Kasumi-1 (cell line): ENCODE measurements at places on chromosomes 4 and X.

GRCh38 chr4:95728145-95728544 lies 111.7 kb upstream of the PDHA2 start:
- DNase-seq = no peak

GRCh38 chrX:82816001-82816400 lies 692.1 kb upstream of the POU3F4 start:
- no peak for DNase-seq

GRCh38 chr4:125123570-125124109 lies 191.1 kb upstream of the FAT4 start:
- no peak for DNase-seq

DNA sequence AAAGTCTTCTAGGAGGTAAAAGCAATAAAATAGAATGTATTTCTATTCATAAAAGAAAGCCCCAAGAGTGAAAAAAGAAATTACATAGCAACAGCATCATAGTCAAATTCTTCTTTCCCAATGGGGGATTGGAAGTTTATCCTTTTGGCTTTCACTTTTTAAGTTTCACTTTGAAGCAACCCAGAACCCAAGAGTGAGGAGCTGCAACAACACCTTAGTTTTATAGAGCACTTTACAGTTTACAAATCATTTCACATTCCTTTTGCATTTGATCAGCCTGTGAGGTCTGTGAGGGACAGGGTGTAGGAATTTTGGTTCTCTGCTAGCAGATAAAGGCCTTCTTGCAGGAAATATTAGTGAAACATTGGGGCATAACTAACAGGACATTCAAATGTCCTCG lies 112.0 kb upstream of the NDP start:
- no peak for DNase-seq

DNA sequence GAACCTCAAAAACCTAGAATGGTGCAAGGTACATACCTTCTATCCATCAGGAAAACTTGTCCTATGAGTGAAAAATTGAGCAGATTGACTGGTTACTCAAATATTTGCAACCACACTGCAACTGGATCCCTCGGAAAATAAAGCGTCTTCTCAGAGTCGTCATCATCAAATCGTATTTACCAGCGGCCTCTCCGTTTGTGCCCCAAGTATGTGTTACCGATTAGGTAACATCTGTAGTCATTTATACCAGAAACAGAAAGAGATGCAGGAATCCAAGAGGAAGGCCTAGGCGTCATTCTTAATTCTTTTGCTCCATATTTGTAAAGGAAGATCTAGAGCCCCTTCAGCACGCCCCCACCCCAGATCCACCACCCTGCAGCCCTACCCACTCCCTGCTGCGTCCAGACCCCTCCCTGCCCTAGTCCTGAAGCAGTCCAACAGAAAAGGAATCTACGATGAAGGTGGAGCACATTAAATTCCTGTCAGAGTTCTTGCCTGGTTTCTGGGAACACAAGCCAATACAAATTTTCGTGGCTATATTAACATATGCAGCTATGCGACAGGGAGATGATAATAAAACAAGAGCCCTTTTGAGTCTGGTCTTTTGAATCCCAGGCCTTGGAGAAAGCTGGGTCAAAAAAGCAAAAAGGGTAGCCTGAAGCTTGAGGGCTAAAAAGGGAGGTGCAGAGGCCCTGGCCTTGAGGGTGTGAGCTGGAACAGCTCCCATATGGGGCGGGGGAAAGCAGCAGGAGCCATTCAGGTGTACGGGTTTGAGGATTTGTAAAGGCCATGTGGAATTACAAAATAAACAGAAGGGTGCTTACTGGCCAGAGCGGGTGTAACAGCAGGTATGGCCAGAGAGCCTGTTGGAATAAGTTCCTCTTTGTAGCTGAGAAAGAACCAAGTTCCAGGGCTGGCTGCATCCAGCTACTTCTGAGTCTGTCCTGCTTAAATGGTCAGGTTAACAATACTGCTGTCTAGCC lies 77.0 kb downstream of the ZNF827 start:
- DNase-seq = no peak

GRCh38 chr4:77931452-77932135 lies 69.0 kb downstream of the MRPL1 start:
- no peak for DNase-seq

- no peak for DNase-seq
Measured at GRCh38 chrX:102154218-102154860, 1.4 kb downstream of the BEX5 start.

- no peak for DNase-seq
Measured at GRCh38 chr4:169236873-169237626, 33.7 kb downstream of the SH3RF1 start.

DNA sequence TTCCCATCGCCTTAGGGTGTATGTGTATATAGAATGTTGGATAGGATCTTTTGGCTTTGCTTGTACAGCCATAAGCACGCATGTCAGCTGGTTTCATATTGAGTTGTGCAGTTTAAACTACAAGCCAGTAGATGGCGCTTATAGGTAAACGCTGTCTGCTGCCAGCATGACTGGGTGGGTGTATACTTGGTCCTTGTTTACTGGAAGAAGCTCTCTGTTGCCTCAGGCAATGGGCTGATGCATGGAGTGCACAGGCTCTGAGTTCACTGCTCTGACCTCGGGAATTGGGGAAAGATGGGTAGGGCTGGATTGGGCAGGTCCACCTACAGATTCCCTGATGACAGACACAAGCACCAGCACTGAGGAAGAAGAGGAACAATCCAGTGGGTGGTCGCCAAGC lies 831.5 kb downstream of the STIM2 start:
- peak; percentile 76 for DNase-seq

- no peak for DNase-seq
Measured at GRCh38 chr4:83772685-83773084, 236.8 kb downstream of the GPAT3 start.

DNA sequence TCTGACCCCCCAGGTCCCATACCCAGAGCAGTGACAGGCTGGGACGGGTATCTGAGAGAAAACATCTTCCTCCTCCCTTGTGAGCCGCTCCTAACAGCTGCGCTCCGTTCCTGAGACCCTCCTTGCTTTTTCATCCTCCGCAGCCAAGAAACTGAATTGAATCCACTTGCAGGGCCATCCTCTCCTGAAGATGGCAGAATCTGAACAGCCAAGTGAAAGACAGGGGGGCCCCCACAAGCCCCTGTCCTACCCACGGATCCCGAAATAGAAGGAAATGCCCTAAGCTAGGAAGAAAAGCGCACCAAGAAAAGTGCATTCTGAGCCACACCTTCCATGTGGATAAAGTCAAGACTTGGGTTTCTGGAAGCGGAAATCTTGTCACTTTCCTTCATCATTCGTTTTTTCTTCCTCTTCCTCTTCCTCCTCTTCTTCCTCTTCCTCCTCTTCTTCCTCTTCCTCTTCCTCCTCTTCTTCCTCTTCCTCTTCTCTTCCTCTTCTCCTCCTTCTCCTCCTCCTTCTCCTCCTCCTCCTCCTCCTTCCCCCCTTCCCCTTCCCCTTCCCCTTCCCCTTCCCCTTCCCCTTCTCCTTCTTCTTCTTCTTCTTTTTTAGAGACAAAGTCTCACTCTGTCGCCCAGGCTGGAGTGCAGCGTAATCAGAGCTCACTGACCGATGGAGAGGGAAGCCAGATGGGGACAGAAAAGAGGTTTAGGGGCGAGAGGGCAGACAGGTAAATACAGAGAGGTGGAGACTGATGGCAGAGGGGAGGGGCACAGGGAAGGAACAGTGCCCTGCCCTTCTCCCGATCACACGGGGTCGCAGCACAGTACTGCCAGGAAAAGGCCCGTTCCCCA lies 86.0 kb upstream of the WWC2 start:
- DNase-seq = no peak

DNA sequence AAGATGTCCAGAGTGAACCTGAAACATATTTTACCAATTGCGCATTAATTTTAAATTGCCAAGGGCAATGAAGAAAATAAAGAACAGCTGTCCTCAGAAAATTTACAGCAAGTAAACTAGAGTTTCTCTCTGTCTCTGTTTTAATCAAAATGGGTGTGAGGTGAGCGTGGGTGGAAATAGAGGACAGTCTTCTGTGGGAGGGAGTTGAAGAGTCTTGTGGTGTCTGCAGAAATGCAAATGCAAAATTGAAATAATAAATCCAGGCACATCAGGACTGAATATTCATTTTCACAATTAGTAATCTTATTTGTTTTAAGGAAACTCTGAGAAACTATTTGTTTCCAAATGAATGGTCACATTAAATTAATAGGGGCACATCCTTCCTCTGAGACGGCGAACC lies 192.0 kb downstream of the ARHGAP10 start:
- no peak for DNase-seq

GRCh38 chr4:66340286-66340893 lies 670.1 kb upstream of the EPHA5 start:
- no peak for DNase-seq

- no peak for DNase-seq
Measured at GRCh38 chr4:184574861-184575260, 74.4 kb downstream of the CASP3 start.

DNA sequence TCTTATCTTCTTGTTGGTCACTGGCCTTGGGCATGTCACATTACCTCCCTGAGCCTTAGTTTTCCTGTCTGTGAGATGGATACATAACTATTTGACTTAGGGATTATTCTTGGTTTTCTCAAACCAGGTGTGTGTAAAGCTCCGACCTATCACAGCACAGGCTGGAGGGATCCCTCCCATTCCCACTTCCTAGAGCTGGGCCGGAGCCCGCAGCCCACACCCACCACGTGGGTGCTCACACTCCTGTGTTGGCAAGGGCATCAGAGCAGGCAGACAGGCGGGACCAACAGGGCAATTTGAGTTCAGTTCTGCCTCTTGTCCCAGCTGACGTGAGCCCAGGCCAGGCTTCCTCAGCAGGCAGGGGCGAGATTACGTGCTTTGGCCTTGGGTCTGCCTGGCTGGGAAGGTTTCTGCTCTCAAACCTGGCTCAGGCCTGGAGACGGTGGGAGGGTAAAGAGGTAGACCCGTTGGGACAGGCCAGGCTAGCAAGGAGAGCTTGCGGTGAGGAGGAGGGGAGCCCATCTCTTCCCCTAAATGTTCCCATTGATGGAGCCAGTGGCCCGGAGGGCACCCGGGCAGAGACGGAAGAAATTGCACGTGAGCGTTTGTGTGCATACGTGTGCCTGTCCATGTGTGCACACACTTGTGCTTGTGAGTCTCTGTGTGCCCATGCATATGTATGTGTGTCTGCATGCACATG lies 734 bp upstream of the SH3TC1 start:
- DNase-seq = peak; percentile 43

- no peak for DNase-seq
Measured at GRCh38 chrX:140157611-140158010, 192.3 kb upstream of the CXorf66 start.

- no peak for DNase-seq
Measured at GRCh38 chr4:113788888-113789287, 27.4 kb upstream of the CAMK2D start.

DNA sequence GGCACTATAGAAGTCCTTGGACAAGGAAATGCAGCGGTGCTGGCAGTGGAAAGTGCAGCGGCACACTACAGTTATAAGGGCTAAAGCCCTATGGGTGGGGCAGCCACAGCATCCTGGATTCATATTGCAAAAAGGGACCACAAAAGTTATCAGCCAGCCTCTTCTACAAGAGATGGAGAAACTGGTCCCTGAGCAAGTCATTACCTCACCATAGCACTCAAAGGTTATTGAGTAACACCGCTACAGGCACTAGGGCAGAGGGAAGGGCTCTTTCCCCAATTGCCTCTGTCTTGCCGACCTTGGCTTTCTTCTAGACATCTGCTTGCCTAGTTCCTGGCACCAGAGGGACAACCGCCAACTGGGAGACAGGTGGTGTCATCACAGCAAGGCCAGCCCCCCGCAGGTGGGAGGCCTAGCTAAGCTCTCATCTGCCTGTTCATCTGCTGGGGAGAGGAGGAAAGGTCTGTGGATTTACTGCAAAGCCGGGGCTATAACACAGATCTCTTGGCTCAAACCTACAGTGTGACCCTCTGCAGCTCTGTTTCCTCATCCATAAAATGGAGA lies 600.0 kb downstream of the BCOR start:
- DNase-seq = no peak
